Common myeloid progenitor, CD34-positive (primary cell): ENCODE measurements at places on chromosomes 1 and 21.

GRCh38 chr1:36367066-36367465 lies 18.7 kb downstream of the STK40 start:
- DNase-seq = no peak

DNA sequence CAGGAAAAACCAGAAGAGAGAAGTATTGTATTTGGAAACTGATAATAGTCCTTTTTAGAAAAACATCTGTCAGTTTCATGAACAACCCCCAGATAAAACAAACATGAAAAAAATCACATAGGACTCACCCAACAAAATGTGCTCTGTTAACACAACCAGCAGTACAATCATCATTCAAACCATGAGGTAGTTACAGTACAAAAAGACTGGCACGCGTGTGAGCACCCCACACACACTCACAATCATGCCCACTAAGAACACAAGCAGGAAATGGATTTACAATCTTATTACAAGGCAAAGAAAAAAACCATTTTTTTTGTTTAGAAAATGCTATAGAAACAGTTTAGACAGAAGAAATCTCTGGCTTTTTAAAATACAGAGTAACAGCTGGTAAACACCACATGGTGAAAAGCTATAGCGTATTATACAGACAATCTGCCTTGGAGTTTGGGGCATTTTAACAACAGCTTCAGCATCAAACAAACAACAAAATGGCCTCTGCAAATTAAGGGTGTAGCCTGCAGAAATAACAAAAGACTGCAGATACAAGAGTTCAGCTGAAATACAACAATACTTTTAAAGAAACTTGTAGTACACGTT lies 180.0 kb downstream of the CDC7 start:
- DNase-seq = no peak

GRCh38 chr1:110033421-110033820 lies 1.0 kb upstream of the STRIP1 start:
- no peak for DNase-seq

- DNase-seq = no peak
Observed at GRCh38 chr1:174786760-174787159, 213.0 kb upstream of the CACYBP start.

GRCh38 chr1:26936823-26937222 lies 15.3 kb downstream of the NUDC start:
- DNase-seq = no peak

GRCh38 chr1:172827841-172828240 lies 168.9 kb downstream of the FASLG start:
- DNase-seq = no peak

- peak; percentile 69 for DNase-seq
Observed at GRCh38 chr1:203361945-203362719, 11.2 kb upstream of the FMOD start.

- DNase-seq = no peak
Observed at GRCh38 chr1:108053270-108054013, 88.5 kb upstream of the VAV3 start.

GRCh38 chr1:209653915-209654351 lies 1.7 kb upstream of the LAMB3 start:
- no peak for DNase-seq

- DNase-seq = peak; percentile 61
Observed at GRCh38 chr1:26820784-26821269, 5.7 kb upstream of the ZDHHC18 start.

DNA sequence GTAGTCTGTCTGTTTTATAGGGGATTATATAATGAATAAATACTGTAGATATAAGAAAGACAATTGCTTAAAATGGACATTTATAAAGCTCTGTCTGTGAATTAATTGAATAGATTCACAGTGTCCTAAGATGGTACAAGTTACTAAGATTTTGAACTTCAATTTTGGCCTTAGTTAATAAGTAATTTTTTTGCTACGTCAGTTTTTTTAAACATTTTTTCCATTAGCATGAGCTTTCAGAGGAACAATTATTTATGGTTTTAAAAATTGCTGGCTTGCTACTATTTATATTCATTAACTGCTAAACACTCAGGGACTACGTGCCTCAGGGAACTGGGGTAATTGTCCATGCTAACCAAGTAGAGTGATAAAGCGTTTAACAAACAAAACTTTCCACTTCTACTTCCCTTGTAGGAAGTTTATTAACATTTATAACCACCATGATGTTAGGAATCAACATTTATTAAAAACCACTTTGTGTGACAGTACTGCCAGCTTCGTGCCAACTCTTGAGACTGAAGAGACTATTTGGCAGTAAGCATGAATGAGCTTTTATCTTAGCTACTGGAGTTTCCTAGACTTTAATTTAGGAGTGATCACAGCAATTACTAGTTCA lies 65.4 kb upstream of the PTGS2 start:
- no peak for DNase-seq

DNA sequence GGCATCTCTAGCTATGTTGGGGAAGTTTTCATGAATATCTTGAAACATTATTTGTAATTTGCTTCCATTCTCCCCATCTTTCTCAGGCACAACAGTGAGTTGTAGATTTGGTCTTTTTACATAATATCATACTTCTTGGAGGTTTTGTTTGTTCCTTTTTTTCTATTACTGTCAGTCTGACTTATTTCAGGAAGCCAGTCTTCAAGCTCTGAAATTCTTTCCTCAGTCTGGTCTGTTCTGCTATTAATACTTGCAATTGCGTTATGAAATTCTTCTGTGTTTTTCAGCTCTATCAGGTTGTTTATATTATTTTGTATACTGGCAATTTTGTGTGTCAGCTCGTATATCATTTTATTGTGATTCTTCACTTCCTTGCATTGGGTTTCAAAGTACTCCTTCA lies 424.6 kb upstream of the PTBP2 start:
- no peak for DNase-seq

DNA sequence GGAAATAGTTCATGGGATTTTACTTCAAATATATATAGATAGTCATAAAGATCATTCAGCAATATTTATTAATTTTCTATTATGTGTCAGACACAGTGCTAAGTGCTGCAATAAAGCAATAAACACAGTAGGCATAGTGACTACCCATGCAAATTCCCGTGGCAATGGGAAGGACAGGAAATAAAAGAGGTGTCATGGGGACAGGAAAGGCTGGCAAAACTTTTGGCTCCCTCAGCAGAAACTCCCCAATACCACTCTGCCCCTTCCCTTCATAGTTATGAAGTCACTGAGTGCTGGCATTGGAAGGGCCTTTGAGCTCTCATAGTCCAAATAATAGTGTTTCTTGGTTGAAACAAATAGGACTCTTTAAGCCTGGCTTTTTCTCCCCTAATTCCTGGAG lies 104.4 kb upstream of the DPT start:
- no peak for DNase-seq

- DNase-seq = no peak
Observed at GRCh38 chr1:86640161-86640670, 64.2 kb upstream of the SH3GLB1 start.

- DNase-seq = no peak
Observed at GRCh38 chr1:232557502-232558191, 72.3 kb downstream of the SIPA1L2 start.

GRCh38 chr1:151401125-151401788 lies 1.9 kb downstream of the PSMB4 start:
- DNase-seq = no peak

DNA sequence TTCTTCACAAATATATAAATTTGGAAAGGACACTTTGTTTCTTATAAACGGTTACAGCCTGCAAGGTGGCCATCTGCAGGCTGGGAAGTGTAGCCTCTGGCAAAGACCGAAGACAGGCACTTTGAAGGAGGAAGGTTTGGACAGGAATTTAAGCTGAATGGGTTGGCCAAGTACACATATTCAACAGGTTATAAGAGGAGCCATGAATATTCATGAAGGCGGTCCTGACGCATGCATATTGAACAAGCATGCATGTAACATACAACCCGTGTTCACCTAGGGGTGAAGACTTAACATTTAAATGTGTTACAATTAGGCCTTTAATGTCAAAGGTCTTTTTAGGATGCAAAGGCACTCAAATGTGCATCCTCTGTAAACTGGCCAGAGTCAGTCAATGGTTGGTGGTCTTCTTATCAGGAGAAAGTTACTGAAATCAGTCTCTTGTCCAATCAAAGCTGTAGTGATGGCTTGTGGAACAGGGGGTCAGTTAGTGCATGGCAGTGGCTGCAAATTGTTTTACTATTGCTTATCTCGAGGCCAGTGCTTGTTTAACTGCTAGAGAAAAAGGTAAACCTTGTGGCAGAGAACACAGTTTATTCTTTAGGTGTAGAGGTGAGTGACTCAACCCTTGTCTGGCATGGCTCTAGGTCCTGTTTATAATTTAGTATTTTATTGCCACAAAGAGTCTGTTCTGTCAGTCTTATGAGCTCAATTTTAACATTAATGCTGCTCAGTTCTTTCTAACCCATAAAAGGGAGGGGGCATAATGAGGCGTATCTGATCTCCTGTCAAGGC lies 70.3 kb upstream of the F3 start:
- DNase-seq = no peak

GRCh38 chr1:44417351-44418021 lies 12.4 kb downstream of the RNF220 start:
- peak; percentile 84 for DNase-seq

DNA sequence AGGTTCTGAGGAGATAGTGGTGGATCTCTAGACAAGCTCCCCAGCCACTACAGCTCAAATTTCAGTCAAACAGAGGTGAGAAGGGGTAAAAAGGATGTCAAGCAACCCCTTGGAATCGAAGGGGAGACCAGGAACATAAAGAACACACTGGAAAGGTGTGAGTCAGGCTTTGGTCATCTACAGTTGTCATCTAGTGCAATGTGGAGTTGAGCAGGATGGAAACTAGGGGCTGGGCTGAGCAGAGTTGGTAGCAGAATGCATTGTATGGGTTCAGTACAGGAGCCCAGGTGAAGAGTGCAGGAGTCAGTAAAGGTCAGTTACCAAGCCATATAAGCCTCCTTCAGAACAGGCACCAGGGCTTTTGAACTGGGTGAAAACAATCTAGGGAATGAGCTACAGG lies 52.7 kb upstream of the VAV3 start:
- no peak for DNase-seq

- no peak for DNase-seq
Observed at GRCh38 chr1:245762396-245762910, 607.7 kb downstream of the KIF26B start.

GRCh38 chr1:99594205-99594604 lies 51.7 kb upstream of the PALMD start:
- DNase-seq = no peak

- no peak for DNase-seq
Observed at GRCh38 chr1:7513081-7513480, 258.0 kb upstream of the VAMP3 start.

DNA sequence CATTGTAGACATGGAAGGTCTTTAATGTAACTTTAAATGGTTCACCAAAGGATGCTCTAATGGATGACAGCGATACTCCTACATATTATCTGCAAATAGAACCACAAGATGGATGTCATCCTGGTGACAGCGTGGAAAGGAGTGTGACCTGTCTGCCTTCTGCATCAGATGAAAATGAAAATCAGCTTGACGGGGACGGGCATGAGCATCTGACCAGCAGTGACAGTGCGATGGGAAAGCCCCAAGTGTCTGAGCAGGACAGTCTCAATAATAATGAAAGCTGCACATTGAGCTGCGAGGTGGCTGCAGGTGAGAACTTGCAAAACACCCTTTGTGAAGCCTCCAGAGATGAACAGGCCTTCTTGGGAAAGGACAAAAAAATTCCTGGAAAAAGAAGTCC lies 25.2 kb downstream of the CNST start:
- DNase-seq = no peak

GRCh38 chr1:39933956-39934941 lies 20.7 kb upstream of the MFSD2A start:
- DNase-seq = peak; percentile 67

- DNase-seq = no peak
Observed at GRCh38 chr1:161956097-161956496, 67.6 kb downstream of the OLFML2B start.
